Fibroblast of lung (primary cell): ENCODE measurements at places on chromosomes 7 and 10.
A peak's percentile ranks its signal among the peaks of the same experiment; 100 is the strongest.

- DNase-seq: no peak
These were observed 199.8 kb downstream of the PLXNA4 start for GRCh38 chr7:132376361-132377013.

GRCh38 chr10:94049911-94050310 lies 56.2 kb downstream of the PLCE1 start:
- DNase-seq: no peak

GRCh38 chr7:120272701-120273475 lies at the start of gene KCND2:
Gene KCND2 (plus strand): TSS chr7:120273175.
- peak; percentile 7 for DNase-seq

- DNase-seq: peak; percentile 67
These were observed 424.0 kb downstream of the EXOC4 start for GRCh38 chr7:133676805-133677370.

DNA sequence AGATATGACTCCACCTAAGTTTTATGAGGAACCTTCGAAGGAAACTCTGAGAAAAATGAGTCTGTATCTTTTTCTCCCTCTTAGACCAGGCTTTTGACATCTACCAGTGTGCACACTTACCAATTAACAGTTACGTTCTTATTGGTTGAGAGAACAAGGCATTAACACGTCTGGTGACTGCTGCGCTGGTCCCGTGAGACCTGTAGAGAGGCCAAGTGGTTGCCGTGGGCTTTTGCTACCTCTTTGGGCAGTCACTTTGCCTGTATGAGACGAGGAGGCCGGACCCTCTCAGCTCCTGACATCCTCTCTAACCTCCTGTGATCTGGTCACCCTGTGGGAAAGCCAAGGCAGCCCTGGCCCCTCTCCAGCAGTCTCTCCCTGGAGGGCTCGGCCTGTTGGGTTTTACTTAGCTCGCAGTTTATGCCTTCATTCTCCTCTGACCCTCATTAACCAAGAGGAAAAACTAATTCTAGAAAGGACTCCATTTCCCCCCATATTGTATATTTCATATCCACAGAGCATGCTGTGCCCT lies 513.9 kb upstream of the GALNT17 start:
- no peak for DNase-seq
